Activated CD8-positive, alpha-beta T cell treated with anti-CD3 and anti-CD28 coated beads, Interleukin-2, amount 10 ng/mL, durations not matched to agents 7 days and 5 days (primary cell): ENCODE measurements at places on chromosomes 7 and 10. TPM values are rescaled to one million over a fixed set of nuclear protein-coding genes. Genes with fewer than 3 reads are reported as not detected.

PRKCQ gene
- 60.1 TPM for total RNA-seq

INTS15 gene
- 42.7 TPM for total RNA-seq

GSAP gene
- 2.2 TPM for total RNA-seq

SPDYE9 gene
- total RNA-seq = not detected

TMEM72 gene
- total RNA-seq = not detected
